ENCODE measurements at places on chromosomes 5 and 9. TPM values are rescaled to one million over a fixed set of nuclear protein-coding genes. Genes with fewer than 3 reads are reported as not detected.

DNA sequence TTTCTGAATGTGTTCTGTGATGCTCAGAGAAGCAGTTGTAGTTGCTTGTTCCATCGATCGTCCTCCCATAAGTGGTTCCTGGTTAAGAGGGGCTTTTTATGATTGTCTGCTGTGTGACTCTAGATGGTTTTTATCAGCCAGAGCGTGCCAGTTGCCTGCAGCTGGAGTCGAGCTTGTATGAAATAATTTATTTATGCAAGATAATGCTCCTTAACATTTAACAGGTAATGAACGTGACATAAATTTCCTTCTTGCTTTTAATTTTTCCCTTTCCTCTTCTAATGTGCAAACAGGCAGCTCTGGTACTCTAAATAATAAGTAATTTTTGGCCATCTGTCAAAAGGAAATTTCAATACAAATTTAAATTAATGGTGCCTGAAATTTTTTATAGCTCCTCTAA, 84.4 kb downstream of the TLE4 start:
- DNase-seq = no peak

DNA sequence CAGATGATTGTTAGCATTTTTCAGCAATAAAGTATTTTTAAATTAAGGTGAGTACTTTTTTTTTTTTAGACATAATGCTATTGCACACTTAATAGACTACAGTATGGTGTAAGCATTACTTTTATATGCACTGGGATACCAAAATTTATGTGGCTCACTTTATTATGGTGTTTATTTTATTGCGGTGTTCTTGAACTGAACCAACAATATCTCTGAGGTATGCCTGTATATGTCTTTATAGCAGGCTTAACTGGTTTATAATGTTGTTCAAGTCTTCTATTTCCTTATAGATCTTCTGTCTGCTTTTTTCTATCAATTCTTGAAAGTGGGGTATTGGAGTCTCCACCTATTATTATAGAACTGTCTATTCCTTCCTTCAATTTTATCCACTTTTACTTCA, 18.0 kb downstream of the ZBTB43 start:
- no peak for DNase-seq

DNA sequence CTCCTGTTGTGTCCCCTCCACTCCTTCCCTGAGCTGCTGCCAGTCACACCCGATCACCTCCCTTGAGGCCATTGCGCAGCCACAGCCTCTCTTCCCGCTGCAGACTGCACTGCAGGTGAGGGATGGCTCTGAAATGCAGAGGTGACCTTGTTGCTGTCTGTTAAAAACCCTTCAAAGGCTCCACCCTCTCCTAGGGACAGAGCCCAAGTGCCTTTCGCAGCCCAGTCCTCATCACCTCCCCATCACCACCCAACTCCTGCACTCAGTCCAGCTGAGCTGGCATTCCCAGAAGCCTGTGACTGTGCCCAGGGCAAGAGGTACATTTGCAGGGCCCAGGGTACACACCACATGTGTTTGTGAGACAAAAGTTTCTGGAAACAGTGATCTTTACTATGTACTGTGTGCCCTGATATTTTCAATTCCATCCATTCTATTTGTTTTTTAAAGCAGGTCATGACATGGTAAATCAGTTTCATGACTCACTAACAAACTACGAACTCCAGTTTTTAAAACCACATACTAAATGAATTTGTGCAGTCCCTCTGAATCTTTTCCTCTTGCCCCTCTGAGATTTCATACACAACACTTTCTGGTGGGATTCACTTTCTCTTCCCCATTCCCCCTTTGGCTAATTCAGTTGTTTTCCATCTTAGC, 73.0 kb upstream of the SPOCK1 start:
- no peak for DNase-seq

GRCh38 chr5:177434437-177434836, 8.0 kb downstream of the GRK6 start:
- DNase-seq = no peak

GRCh38 chr5:108344103-108344822, 37.6 kb downstream of the FBXL17 start:
- no peak for DNase-seq

The PARP8 gene
- 43.3 TPM for total RNA-seq

The ADCY2 gene
- 28.0 TPM for total RNA-seq
